Endodermal cell (in vitro differentiated cells): ENCODE measurements at places on chromosomes 11 and 22. TPM values are rescaled to one million over a fixed set of nuclear protein-coding genes. Genes with fewer than 3 reads are reported as not detected.

- DNase-seq, result peak; percentile 61
These were observed 4.9 kb downstream of the LRP5 start for GRCh38 chr11:68317147-68317785.

GRCh38 chr11:11491014-11491413, 130.8 kb downstream of the GALNT18 start:
- no peak for DNase-seq

- DNase-seq, result peak; percentile 97
These were observed 98.8 kb downstream of the MED15 start for GRCh38 chr22:20606041-20606783.

TTC28 gene
- total RNA-seq, result 34.0 to 39.4 TPM (median 35.9 TPM) in 3 replicates

DNA sequence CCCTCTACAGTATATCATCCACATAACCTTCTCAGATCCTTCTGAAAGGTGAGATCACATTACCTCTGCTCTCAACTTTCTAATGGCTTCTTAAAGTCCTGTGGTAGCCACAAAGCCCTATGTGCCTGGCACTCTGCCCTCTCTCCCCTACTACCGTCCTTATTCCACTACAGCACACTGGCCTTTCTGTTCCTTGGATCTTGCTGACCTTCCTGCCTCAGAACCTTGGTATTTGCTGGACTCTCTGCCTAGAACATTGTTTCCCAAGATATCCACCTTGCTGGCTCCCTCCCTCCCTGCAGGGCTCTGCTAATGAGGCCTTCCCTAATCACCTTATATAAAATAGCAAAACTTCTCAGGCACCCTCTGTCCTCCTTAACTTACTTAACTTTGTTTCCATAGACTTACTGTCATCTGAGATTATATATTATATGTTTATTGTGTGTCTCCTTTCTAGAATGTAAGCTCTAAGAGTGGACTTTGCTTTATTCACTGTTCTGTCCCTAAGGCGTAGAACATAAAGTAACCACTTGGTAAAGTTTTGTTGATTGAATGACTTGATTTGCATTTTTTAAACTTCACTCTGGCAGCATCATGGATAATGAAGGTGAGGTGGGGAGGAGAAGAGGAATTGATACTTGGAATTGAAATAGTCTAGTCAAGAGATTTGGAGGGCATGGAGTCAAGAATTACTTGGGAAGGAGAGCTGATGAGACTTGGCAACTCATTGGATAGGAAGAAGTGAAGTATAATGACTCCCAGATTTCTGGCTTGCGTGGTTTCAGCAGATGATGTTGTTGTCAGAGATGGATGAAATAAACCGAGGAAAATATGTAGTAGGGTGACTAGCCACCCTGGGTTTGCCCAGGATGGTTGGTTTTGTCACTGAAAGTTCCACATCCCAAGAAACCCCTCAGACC, 10.5 kb downstream of the POLD3 start:
- DNase-seq, result no peak

GRCh38 chr22:27488456-27489177, 312.9 kb downstream of the MN1 start:
- DNase-seq, result no peak

DNA sequence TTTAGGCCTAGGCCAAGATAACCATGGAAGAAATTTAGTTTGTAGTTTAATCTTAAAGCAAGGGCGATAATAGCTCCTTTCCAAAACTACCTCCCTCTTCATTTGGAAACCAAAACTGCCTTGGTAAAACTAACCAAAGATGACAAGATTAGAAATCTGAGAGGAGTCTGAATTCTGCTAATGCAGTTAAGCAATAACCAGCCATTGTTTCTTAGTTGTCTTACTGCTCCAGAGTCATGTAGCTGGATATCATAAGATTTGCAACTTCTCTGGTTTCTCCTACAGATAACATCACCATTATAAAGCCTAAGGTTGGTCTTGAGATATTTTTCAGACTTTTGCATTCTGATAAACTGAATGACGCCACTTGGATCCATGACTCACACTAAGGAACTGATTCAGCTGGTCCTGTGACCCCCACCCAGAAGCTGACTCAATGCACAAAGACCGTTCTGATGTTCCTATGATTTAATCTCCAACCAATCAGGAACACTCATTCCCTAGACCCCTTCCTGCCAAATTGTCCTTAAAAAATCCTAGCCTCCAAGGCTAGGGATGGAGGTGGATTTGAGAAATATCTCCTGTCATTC, 200.8 kb downstream of the LUZP2 start:
- no peak for DNase-seq

OR4C16 gene
- total RNA-seq, result not detected in 2 replicates

DNA sequence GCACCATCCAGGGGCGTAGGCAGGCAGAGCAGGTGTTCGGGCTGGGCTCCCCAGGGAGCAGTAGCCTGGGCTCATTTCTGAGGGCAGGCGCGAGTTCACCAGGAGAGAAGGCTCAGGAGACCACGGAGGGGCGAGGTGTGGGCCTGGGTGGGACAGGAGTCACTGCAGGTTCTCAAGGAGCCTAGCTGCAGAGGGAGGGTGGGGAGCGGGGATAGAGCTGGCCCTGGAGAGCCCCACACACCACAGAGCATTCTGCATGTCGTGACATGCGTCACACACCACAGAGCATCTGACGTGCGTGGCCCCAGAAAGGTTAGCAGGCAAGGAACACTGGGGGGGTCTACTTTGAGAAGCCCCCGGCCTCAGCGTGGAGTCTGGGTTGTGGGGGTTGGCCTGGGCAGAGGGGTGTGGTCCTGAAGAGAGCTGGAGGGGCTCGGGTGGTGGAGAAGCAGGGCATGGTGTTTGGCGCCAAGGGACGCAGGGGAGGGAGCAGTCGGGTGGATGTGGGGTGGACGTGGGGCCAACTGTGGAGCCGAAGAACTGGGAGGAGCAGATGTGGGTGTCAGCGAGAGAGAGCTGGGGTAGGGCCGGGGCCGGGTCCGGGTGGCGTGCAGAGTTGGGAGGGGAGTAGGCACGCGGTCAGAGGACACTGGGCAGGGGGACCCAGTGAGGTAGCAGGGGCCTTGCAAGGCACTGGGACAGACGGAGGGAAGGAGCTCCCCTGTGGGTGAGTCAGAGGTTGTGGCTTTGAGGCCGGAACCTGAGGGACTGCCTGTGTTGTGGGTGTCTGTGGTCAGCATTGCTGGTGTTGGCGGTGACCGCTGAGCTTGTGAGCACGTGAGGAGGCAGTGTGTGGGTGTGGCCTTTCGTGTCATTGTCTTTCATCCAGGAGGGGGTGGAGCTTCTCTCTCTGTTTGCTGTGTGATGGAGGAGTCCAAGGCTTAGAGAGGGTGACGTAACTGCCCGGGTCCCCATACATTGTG, 25.5 kb downstream of the CTTN start:
- DNase-seq, result peak; percentile 60

GRCh38 chr11:37076866-37077265, 478.8 kb upstream of the RAG2 start:
- no peak for DNase-seq

GRCh38 chr22:25334162-25334490, 114.7 kb downstream of the CRYBB2 start:
- peak; percentile 94 for DNase-seq

DNA sequence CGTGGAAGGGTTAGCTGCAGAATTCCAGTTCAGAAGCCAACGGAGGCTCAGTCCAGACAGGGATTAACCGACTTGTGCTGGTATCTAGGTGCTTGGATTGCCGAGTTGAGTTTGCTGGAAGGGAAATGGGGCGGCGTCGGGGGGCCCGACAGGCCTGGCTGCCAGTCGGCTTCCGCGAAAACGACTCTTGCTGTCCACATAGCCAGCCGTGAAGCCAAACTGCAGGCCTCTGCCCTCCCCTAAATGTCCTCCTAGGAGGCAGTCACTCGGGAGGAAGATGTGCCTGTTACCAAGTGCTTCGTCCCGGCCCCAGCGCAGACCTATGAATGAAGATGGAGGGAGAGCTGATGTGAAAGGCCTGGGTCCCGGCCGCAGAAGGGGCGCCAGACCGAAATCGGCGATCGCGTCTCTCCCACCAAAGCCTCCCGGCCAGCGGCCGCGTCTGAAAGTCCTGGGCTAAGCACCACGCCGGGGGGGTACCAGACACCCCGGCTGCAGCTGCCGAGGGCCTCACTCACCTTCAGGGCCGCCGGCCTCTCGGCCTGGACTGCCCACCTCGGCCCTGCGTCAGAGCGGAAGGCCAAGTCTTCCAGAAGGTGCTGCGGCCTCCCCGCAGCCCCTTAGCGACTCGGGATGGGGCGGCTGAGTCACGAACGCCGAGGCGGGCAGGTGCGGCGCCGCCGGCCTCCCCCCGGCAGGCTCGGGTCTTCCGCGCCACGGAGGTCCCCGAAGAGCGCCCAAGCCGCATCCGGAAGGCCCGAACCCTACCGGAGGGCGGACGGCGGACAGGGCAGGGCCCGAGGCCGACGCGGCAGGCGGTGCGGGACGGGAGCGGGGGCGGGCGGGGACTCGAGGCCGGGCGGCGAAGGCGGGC, 7.5 kb downstream of the DPAGT1 start:
- peak; percentile 64 for DNase-seq

INPPL1 gene
- 299 and 325 TPM in 2 replicates for total RNA-seq

- no peak for DNase-seq
These were observed 6.6 kb upstream of the CABP7 start for GRCh38 chr22:29713156-29713727.

- DNase-seq, result no peak
These were observed 96.3 kb downstream of the SWAP70 start for GRCh38 chr11:9760193-9760575.

DNA sequence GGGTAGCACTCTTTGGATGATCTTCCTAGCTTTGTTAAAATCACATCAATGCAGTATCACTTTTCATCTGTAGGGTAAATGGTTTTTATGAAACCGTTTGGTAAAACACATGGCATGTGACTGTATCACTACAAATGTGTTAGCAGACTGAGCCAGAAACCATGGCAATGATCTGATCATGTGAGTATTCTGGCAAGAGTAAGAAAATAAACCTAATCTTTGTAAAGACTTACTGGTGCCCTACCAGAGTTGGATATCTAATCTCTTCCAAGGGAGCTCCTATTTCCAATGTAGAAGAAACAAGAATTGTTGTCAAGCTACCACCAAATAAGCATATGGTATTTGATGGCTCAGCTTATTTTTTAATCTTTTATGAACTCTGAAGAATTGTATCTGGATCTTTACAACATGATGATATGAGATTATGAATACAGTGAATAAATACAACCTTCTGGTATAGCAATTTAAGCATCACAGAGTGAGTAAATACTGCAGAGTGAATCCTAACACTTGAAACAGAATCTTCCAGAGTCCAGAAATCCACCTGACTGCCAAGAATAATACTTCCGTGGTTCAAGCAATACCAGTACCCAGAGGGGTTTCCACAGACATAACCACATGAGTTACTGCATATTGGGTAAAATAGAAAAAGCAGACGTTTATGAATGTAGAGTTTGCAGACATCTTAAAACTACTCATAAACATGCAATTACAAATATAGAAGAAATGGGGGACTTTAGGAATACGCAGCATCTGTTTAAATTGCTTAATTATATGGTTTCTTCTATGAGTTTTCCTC, 238.8 kb downstream of the TTC28 start:
- no peak for DNase-seq

C22orf42 gene
- 0.18 and 0.20 TPM in 2 replicates for total RNA-seq

DNA sequence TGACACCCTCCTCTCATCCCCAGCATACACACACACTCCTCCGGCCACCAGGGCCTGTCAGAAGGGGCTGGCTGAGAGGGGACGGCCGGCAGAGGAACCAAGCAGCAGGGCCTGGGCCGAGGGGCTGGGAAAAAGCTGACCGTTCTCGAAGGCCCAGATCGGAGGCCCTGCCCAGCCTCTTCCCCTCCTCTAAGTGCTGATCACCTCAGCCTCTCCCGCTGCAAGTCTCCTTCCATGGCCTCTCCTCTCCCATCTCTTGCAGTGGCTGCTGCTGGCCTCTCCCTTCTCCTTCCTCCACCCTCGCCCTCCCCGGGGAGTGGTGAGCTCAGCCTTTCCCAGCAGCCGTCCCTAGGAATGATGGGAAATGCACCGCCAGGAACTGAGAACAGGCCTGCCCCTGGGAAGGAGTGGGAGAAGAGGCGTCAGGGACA, 39.6 kb downstream of the ARRB1 start:
- no peak for DNase-seq

- peak; percentile 88 for DNase-seq
These were observed at the start of gene CLMP for GRCh38 chr11:123195188-123196059. Gene CLMP, minus strand, starts transcription at chr11:123195248. Its CDS starts 308 bp downstream, at chr11:123194940.

NELL1 gene
- total RNA-seq, result 0.11 to 0.12 TPM in 2 of 3 replicates, not detected in the other

DNA sequence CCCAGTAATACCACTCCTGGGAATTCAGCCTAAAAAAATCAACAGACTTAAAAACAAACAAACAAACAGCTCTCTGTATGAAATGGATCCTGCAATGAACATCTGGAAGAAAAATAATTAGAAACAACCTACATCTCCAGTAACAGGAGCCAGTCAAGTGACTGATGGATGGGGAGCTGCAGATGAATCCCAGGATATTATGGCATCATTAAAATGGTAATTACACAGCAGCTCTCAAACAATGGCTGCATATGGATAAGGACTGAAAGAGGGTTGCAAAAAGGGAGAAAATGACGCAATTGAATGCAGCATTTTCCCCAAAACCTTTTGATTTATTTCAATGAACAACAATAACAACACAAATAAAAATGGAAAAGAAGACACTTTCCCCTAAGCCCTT, 4.1 kb downstream of the NPTXR start:
- DNase-seq, result no peak

MS4A4E gene
- total RNA-seq, result not detected in 3 replicates

ZNF214 gene
- total RNA-seq, result 7.0 and 8.0 TPM in 2 replicates

DNA sequence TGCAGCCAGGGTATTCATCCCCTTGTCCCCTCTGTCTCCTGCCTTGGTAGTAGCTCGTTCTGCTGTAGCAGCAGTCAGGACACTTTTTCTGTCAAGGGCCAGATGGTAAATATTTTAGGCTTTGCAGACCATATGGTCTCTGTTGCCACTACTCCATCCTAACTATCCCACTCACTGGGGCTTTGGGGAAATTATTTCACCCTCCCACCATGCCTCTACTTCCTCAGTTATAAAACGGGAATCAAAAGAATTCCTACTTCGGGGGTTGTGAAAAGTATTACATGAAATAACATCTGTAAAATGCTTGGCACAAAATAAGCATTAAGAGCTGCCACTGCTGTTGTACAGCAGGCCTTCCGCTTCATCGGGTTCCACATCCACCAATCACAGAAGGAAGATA, 89.9 kb upstream of the LDLRAD3 start:
- DNase-seq, result peak; percentile 17
